ENCODE measurements at places on chromosomes 3 and 15. TPM values are rescaled to one million over a fixed set of nuclear protein-coding genes. Genes with fewer than 3 reads are reported as not detected.

The MYRIP gene
- 0.11 TPM for total RNA-seq

The RGMA gene
- total RNA-seq: not detected

The LMLN gene
- total RNA-seq: 12.2 TPM

The CFAP100 gene
- not detected for total RNA-seq

The REC114 gene
- not detected for total RNA-seq

The ZBTB20 gene
- total RNA-seq: 26.4 TPM

The MNS1 gene
- 5.3 TPM for total RNA-seq

GRCh38 chr3:72618739-72619138, 229.5 kb downstream of the SHQ1 start:
- DNase-seq: no peak

DNA sequence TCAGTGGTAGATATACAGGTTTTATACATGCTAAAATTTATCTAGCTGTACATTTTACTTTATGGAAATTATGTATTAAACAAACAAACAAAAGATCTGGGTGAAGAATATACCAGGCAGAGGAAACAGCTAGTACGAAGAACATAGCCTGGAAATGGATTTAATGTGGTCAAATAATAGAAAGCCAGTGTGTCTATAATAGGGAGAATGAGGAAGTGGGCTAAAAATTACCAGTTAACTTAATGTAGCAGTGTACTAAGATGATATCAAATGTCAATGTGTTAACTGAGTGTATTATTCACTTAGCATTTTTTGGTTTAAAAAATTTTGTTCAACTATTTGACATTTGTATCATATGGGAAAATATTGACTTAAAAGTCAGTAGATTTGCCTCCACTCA, 22.8 kb upstream of the SLC15A2 start:
- DNase-seq: no peak

DNA sequence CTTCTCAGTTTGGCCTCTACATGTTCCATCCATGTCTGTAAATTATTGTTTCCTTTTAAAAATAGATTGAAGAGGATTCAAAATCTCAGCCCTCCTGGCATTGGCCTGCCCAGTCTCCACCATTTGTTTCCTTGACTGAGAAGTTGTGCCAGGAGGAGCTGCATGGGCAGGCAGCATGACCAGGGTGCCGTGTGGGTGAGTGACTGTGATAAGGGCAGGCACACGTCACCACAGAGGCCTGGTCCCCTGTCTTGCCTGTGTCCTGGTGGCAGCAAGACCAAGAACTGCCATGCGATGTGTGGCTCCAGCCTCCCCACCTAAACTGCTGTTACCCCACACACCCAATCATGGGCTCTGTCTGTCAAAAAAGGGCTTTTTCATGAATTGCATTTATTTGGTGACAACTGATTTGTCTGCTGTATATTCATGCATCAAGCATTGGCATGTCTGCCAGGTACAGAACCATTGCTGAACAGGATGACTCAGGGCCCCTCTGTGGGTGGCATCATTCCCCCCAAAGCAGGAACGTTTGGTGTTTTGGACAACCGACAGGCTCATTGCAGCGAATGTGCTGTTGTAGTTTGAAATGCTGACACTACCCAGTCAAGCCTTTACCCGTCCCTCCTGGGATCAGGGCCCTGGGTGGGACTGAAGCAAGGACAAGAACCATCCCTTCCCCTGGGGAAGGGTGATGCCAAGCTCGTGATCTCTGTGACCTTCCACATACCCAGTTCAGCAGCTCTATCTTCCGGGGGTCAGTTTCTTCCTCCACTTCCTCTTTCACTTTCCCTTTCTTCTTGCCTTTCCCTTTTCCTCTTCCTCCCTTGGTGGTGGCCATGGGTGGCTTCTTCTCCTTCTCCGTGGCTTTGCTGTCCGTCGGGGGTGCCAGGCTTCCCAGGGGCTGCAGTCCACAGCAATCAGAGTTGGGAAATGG, 51.6 kb downstream of the TRPM1 start:
- no peak for DNase-seq

DNA sequence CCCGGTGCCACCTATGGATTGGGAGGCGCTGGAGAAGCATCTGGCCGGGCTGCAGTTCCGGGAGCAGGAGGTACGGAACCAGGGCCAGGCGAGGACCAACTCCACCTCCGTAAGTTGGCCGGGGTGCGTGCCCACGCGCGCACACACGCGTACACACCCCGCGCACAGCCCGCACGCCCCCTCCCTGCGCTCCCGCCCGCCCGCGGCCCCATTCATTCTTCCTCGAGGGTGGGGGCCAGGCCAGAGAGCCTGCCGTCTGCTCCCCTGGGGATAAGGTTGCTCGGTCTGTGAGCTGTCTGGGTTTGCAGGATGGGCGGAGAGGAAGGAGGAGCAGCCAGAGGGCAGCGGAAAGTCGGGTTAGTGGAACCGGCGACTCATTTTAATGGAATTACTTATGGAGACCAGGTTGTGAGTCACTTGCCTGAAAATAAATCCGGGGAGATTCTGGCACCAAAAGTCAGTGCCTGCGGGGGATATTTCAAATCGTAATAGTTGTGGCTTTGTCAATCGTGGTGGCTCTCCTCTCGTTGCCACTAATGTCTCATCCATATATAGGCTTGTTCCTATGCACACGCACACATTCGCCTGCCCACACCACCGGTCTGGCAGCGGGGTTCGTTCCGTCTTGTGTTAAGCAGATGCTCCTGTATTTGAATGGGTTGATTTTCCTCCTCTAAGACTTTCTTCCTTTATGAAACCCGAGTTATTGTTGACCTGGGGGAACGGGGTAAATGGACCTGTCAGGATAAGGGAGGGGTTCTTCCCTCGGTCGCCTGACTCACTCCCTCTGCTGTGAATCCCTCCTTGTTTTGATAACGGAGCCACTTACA, 223.4 kb upstream of the IL12A start:
- peak; percentile 96 for DNase-seq

DNA sequence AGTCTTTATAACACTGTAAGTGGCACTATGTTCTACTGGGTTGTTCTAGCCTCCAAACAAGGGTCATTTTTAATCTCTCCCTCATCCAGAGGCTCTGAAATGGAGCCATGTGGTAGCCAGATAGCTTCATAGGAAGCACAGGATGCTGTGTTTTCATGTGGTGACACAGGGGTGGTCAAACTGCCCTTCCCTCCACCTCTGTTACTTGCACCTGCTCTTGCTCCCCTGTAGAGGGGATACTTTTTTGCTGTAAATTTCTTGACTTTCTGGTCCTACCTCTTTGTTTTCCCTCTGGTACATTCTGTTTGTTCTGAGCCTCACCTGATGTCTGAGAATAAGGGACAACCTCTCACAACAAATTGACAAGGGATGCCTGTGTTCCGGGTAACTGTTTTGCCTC, 76.8 kb downstream of the EPHB1 start:
- no peak for DNase-seq

GRCh38 chr3:99783011-99783573, 34.6 kb upstream of the CMSS1 start:
- peak; percentile 96 for DNase-seq

DNA sequence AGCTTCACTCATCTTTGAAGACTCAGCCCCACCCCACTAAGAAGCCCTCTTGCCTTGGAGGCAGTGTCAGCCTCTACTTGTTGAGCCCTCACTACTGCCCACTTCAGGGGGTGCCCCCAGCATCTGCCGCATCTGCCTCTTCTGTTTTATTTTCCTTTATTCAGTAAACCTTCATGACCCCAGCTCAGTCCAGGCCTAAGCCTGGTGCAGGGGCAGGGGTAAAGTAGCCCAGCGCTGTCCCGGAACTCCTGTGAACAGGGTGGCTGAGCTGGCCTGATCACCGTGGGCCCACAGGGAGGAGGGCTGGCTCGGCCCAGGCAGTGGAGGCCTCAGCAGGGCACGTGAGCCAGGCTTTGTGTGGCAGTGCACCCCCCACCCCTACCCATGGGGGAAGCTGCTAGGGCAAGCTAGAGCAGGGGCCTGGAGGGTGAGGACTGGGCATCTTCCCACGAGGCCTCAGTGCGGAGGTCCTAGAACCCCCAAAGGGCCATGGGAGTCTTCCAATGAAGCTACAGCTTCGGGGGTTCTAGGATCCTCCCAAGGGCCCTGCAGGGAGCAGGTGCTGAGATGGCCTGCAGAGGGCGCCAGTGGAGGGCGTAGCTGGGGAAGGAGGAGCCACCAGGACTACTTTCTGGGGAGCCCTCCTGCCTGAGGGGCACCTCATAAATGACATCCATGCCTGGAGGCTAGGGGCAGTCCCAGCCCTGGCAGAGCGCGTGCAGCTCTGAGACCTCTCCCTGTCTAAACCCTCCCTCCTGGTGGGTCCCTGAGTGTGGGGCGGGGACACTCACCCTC, 36.0 kb downstream of the TSPAN3 start:
- DNase-seq: no peak

DNA sequence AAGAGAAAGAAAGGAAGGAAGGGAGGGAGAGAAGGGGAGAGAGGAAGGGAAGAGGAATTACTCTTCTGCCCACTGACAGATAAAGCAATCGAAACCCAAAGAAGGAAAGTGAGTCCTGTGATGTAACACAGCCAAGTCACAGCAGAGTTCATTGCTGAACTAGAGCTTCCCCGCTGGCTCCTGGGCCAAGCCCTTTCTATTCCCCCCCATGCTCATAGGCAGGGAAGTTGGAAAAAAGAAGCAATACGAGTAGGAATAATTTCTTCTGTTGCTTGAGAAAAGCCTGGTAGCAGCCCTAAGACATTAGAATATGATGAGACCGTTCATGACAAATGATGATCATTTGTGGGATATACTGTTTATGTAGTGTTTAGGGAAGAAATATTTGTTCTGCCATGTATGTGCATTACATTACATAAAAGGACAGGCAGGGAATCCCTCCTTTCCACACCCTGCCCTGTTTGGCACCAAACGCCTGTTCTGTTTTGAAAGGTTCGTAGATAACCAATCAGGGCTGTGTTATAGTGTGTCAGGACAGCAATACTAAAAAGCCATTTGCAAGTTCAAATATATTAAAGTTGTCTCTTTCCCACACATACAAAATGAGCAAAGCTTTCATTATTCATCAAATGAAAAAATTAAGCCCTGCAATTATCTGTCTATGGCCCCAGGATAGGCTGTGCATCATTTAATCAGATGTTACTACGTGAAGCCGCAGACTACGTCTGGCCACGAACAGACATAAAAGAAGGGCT, 111.0 kb upstream of the TRPM1 start:
- DNase-seq: no peak

GRCh38 chr3:109648027-109648426, 310.7 kb upstream of the DPPA4 start:
- DNase-seq: no peak

- DNase-seq: peak; percentile 25
Measured at GRCh38 chr3:5016211-5017161, 37.2 kb downstream of the BHLHE40 start.

DNA sequence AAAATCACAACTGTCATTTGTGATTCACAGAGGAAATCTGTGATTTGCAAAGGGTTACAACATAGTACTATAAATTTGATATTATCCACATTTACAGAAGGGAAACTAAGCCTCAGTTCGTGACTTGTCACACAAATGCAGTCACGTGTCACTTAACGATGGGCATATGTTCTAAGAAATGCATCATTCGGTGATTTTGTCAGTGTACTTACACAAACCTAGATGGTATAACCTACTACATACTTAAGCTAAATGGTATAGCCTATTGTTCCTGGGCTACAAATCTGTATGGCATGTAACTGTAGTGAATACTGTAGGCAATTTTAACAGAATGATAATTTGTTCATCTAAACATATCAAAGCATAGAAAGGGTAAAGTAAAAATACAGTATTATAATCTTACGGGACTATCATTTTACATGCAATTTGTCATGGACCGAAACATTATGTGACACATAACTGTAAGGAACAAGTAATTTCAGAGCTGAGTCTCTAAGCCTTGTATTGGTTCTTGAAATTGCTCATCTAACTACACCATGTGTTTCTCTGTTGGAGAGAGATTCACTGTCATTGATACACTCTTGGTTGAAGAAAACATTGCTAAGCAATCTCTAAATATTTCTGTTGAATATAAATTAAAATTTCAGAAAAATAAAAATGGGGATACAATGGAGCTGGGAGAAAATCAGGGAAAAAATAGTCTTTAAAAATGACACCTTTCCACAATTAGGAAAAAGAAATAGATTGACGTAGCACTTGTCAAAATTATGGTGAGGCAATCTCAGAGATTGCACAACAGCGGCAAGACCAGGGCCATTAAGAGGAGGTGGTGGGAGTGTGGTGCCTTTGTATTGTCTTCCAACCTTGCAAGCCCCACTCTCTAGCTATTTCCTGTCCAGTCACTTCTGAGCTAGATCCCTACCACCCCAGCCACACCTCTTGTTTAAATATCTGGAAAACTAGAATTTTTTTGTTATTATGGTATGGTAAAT, 645.8 kb upstream of the TBL1XR1 start:
- no peak for DNase-seq

- DNase-seq: no peak
Measured at GRCh38 chr15:41980654-41981323, 8.4 kb upstream of the EHD4 start.

DNA sequence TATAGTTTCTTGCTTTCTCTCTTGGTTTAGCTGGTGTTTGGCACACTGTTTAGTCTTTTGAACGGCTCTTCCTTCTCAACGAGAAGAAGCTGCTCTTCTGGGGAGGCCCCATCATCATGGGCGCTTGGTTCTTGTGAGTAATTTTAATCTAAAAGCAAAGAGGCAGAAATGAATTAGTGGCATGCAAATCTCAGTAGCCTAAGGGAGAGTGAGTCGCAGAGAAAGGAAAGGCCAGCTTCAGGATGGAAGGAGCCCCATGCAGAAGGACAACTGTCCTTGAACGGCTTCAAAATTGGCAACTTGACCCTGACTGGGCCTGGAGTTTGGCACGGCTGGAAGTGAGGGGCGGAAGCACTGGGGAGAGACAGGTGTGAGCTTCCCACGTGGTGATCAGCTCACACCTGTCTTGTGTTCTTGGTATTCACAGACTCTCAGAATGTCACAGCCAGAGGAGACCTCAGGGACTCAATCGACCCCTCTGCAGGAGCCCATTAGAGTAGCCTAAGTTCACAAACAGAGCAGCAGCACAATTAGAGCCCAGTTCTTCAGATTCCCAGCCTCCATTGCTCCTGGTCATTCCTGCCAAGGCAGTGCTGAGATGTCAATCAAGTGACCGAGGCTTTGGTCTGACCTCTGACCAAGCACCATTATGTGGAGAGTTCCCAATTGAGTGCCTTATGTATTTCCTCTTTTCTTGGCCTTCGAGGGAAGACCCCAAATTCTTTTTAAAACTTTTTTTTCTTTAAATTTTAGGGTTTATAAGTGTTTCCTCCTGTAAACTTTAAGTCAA, 41.3 kb upstream of the ETV5 start:
- no peak for DNase-seq

DNA sequence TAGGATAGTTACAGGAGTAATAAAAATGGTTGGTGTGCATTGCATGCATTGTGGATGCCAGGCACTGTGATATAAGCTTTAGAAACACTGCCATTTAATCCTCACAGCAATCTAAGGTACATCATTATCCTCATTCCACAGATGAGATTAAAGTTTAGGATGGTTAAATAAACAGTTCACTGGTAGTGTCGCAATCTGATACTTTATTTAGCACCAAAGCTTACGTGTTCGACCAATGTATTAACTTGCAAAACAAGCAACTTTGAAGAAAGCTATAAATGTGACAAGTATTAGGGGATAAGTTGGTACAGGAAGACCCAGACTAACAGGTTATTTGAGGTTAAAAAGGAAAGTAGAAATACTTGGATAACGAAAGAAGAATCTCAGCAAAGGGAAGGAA, 150.5 kb upstream of the ZNF385D start:
- DNase-seq: no peak

GRCh38 chr3:108103040-108103751, 12.4 kb upstream of the CD47 start:
- no peak for DNase-seq

- DNase-seq: no peak
Measured at GRCh38 chr3:72227486-72228070, 442.6 kb upstream of the PROK2 start.

- no peak for DNase-seq
Measured at GRCh38 chr15:101613130-101614000, 38.8 kb downstream of the TM2D3 start.
